ENCODE measurements at places on chromosomes 11 and 22.

GRCh38 chr11:68215524-68216170 lies 2.6 kb upstream of the KMT5B start:
- DNase-seq = no peak

GRCh38 chr11:3135481-3136440 lies 29.3 kb downstream of the OSBPL5 start:
- DNase-seq = no peak

- DNase-seq = no peak
Measured at GRCh38 chr22:17694752-17695151, 56.2 kb downstream of the BCL2L13 start.

DNA sequence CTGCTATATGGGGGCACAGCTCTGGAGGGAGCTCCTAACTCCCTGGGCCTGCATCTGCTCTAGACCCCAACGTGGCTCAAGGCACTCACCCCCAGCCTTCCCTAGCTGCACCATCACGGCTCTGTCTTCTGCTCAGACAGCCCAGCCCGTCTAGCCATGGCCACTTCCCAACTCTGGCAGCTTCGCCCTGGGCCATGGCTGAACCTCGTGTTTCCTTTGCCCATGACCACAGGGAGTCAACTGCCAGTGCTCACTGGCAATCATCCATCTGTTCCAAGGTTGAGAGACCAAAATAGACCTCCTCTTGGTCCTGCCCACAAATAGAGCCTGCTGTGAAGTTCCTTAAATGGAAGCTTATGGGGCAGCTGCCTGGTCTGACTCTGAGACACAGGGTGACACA lies 5.4 kb downstream of the LMO1 start:
- no peak for DNase-seq

DNA sequence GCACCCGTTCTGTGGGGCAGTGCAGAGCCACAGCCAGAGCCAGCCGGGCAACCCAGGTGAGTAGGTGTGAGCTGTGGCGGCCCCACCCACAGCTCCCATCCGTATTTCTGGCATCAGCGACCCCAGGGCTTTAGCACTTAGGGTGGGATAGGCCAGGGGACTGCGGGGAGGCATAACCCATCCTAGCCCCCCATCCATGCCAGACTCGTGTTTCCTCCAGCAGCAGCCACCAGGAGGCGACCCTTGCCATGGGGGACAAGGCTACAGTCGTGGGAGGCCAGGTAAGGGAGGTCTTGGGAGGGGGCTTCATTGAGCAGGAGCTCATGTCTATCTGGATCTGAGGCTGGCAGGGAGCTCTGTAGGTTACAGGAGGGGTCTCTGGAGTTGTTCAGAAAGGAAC lies 873 bp downstream of the OTOG start:
- DNase-seq = no peak

DNA sequence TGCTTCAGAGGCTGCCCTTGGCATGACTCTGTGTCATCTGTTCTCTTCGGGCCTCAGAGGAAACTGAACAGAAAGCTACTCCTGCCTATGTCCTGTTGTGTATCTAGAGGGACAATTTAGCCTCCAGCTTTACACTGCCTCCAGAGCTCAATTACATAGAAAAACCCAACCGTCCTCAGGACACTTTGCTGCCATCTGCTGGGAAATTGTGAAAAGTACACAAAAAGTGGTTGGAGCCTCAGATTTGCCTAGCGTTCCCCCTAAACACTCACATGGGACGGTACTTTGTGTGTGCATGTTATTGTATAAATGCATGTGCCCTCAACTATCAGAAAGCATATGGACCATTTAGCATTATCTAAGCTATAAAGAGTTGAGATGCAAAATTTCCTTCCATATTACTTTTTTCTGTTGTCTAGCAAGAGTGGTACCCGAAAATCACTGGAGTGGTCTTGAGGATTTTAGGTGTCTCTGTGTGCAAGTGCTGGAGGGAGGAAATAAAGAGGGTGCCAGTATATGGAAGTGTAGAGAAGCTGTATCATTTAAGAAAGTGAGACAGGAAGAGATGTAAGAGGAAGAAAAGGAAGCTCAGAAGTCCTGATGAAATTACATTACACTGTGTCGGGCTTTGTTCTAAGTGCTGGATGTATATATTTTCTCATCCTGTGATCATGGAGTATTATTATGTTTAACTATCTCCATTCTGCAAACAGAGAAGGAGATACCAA lies 8.7 kb upstream of the MS4A4E start:
- DNase-seq = peak; percentile 27

DNA sequence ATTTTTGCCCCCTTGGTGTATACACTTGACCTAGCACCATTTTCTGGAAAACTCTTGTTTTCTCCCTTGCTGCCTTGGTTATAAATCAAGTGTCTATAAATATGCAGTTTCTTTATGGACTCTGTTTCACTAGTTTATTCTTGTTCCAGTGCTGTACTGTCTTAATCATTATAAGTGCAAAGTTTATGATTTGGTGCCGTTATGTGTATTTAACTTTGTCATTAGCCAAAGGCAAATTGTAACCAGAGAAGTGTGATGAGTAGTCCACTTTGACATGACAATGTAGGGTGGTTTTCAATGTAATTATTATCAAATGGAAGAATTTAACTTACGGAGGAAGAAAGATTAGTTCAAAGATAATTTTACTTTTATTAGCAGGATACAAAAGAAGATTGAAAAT lies 40.3 kb downstream of the SPECC1L start:
- DNase-seq = no peak

DNA sequence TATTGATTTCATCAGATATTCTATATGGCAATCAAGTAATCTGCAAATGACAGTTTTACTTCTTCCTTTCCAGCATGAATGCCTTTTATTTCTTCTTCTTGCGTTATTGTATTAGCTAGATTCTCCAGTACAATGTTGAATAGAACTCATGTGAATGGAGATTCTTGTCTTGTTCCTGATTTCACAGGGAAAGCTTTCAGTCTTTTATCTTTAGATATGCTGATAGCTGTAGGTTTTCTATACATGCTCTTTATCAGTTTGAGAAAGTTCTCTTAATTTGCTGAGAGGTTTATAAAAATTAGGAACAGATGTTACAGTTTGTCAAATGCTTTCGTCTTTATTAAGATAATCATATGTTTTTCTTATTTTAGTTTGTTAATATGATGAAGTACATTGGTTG lies 347.2 kb downstream of the NTM start:
- no peak for DNase-seq

- no peak for DNase-seq
Measured at GRCh38 chr11:121810291-121810690, 305.7 kb downstream of the BLID start.

GRCh38 chr11:102108734-102109440 lies 1.4 kb upstream of the YAP1 start:
- no peak for DNase-seq

GRCh38 chr22:48651981-48652538 lies 1175.6 kb downstream of the BRD1 start:
- no peak for DNase-seq

- DNase-seq = no peak
Measured at GRCh38 chr11:129167315-129167714, 24.8 kb downstream of the ARHGAP32 start.

DNA sequence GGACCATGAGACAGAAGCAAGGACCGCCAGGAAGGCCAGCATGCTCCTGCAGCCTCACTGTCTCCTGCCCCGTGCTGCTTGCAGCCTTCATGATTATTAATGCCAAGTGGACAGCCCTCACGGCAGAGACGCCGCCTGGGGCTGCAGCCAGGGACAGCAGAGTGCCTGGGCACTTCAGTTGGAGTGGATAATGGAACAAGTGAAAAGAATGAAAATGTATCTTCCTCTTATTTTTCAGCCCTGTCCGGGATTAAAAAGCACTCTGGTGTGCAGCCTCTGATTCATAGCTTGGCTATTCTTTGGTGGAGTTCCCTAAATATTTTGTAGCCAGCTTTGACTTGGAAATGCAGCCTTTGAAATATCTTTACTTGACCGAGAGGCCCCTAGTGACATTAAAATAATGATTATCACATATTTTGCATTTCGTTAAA lies 1404.2 kb downstream of the BRD1 start:
- DNase-seq = no peak

- DNase-seq = no peak
Measured at GRCh38 chr11:64715756-64716472, 7.1 kb downstream of the NRXN2 start.

- peak; percentile 78 for DNase-seq
Measured at GRCh38 chr11:75768112-75768908, at the start of gene DGAT2. TSS of gene DGAT2 (plus strand) at chr11:75768778. CDS start at chr11:75768992, 214 bp downstream.

- DNase-seq = peak; percentile 39
Measured at GRCh38 chr22:35154937-35155387, 89.0 kb downstream of the ISX start.

DNA sequence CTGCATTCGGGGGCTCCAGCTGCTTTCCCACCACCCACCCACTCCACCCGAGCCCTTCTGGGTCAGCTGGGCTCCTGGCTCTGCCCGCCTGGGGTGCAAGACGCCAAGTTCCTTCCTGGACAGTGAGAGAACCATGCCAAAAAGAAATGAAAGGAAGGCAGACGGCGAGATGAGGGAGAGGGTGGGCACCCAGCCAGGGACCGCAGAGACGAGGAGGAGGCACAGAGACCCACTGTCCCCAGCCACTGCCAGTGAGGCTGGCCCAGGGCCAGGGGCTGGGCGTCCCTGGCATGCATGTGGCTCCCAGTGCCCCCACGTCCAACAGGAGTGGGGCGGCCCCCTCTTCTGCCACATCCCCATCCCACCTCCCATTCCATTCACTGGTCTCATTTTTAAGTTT lies 10.8 kb upstream of the CD81 start:
- no peak for DNase-seq

DNA sequence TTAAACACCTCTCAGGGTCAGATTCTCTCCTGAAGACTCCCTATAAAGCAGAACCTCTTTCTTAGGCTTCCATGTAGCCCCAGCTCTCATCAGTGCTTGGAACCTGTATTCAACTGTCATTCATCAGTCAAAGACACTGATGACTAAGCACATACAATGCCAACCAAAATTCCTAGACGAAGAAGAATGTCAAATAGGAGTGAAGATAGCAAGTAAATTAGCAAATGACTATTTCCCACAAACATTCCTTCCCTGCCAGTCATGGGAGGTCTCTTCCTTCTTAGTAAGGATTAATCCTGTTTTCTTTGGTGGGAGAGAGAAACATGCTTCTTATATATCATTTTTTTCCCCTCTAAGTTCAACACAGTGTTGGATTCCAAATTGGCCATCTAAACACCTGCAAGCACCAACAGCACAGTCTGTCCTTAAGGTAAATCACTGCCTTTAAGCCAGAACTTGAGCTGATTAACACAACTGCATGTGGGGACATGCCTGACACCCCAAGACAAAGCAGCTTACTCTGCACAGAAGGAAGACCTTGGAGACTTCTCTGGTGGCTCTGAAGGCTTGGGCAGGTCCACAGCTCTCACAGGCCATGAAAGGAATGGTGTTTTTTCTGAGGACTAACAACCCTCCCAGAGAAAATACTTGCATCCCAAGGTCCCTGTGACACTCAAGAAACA lies 47.5 kb upstream of the ME3 start:
- no peak for DNase-seq

GRCh38 chr11:113137713-113138529 lies 176.5 kb upstream of the TTC12 start:
- no peak for DNase-seq

GRCh38 chr11:57426929-57427726 lies at the start of gene SLC43A3:
TSS of gene SLC43A3 (minus strand) at chr11:57427121. CDS start at chr11:57426172, 949 bp downstream.
- DNase-seq = peak; percentile 87

- no peak for DNase-seq
Measured at GRCh38 chr22:27780161-27780575, 21.4 kb downstream of the MN1 start.

DNA sequence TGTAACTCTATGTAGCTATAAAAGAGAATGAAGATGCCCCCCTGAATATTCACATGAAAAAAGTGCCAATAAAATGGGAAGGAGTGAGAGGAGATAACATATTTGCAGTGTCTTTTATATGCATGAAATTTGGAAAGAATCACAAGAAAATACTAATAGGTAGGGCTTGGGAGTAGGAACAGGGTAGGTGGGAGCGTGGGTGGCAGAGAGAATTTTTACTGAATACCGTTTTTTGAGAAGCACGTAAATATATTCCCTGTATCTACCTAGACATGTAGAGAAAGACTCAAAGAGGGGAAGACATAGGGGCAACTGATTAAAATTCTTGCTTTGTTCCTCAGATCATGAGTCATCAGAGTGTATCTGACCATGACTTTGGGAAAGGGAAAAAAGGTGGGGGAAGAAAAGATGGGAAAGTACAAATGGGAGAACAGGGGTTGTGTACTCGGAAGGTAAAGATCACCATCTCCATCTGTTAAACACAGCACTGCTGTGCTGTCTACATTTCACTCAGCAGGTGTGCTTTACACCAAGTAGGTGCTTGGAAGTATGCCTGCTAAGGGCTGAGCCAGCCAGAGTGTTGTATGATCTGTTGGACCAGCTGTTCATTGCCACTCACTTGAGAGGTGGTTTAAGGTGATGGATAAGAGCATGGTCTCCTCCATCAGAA lies 16.0 kb downstream of the PRR5L start:
- DNase-seq = no peak

- no peak for DNase-seq
Measured at GRCh38 chr22:25558341-25558740, 6.1 kb upstream of the GRK3 start.

GRCh38 chr11:71330996-71331395 lies 78.6 kb upstream of the SHANK2 start:
- DNase-seq = no peak

- DNase-seq = no peak
Measured at GRCh38 chr11:77346906-77347603, 45.6 kb upstream of the GDPD4 start.

DNA sequence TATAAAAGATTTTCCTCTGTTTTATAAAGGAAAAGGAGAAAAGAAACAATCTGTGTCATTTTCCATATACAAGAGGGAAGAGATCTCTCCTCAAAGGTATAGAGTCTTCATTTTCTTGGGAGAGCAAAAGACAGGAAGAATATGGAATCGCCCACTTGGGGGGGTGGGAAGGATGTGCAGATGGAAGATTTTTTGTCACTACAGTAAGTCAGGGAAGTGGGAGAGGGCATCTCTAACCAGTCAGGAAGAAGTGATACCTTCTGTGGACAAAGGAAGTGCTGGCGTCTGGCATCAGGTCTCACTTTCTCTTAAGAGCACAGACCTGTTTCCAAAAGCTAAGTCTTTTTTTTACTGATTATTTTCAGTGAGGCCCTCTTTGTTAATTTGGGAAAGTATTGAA lies 1.4 kb downstream of the PRR14L start:
- no peak for DNase-seq

- DNase-seq = no peak
Measured at GRCh38 chr11:2731130-2732125, 31.6 kb upstream of the KCNQ1OT1 start.

GRCh38 chr22:49576241-49577141 lies 251.2 kb downstream of the BRD1 start:
- peak; percentile 14 for DNase-seq

GRCh38 chr22:17119481-17120202 lies 1.5 kb downstream of the TMEM121B start:
- peak; percentile 53 for DNase-seq

Data from stimulated activated CD8-positive, alpha-beta memory T cell treated with anti-CD3 and anti-CD28 coated beads, Interleukin-4, amount 100 ng/mL, for 48 hours (primary cell).